Femur (tissue), 1 donor: ENCODE measurements at places on chromosomes 13 and 19.

GRCh38 chr13:94415500-94416237 is 63.8 kb downstream of the DCT start:
- no peak for DNase-seq

GRCh38 chr13:108342369-108343289 is 73.1 kb downstream of the TNFSF13B start:
- no peak for DNase-seq

- no peak for DNase-seq
These were observed 9.5 kb downstream of the NUP58 start for GRCh38 chr13:25310891-25311290.

DNA sequence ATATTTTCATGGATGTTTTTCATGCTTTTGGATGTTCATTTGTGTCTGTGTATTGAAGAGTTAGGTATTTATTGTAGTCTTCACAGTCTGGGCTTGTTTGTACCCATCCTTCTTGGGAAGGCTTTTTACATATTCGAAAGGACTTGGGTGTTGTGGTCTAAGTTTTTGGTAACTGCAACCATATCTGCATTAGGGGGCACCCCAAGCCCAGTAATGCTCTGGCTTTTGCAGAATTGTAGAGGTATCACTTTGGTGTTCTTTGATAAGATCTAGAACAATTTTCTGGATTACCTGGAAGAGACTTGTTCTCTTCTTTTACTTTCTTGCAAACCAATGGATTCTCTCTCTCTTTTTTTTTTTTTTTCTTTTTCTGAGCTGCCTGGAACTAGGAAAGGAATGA is 581.3 kb downstream of the DACH1 start:
- DNase-seq: no peak

DNA sequence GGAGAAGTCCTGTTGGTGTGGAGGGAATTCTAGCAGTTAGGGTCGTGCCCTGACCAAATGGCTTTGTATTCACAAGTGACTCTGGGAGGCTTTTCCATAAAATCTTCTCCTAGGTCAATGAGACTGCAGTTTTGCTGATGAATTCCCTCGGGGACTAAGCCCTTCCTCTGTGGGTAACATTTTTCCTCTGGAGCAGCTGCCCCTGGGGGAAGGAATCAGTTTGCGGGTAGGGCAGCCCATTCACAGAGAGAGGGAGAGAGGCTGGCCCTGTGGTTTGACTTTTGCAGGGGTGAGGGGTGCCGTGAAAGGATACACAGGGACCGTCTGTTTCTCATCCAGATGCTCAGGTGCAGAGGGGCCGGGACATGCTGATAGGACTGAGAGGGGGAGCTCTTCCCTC is 67.3 kb downstream of the ERICH6B start:
- no peak for DNase-seq

DNA sequence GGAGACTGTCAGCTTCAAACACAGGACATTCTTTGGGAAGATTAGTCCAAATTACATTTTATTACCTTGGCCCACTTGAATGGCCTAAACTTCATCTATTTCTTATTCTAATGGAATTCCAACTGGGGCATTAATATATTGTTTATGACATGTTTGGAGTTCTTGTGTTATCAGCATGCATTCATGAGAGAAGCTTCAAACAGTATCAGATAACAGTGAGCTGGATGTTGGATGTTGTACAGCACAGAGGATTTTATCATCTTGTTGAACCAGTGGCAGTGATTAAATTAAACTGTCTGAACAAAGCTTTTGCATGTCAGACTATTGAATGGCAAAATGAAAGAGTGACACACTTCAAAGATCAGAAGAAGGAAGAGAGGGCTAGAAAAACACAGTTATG is 50.0 kb downstream of the MZT1 start:
- DNase-seq: no peak

- DNase-seq: no peak
These were observed 118.5 kb upstream of the SERTM1 start for GRCh38 chr13:36555151-36555986.

GRCh38 chr13:44197791-44198770 is 175.5 kb upstream of the SERP2 start:
- no peak for DNase-seq

- DNase-seq: peak; percentile 33
These were observed 15.4 kb downstream of the COMP start for GRCh38 chr19:18775586-18776287.
